ENCODE measurements at places on chromosomes 2 and 18.

DNA sequence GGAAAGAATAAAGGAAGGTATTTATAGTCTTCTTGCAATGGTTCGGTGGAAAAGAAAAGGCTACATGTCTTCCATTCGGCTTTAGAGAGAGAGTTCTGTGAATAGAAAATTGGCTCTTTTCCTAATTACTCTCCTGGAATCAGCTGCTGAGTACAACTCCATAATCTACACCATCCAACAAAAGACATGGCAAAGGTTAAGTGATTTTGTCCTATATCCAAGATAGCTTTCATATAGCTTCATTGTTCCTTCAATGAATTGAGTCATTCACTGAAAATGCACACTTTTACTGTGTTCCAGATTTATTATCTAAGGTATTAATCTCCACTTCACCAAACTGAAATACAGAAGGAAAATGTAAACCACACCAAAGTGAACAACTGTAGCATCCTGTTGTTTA is 514.5 kb downstream of the LRRTM4 start:
- no peak for DNase-seq

GRCh38 chr2:241561832-241562231 is 3.3 kb downstream of the BOK start:
- DNase-seq: no peak

- no peak for DNase-seq
Measured at GRCh38 chr2:36859366-36859792, 107.0 kb downstream of the STRN start.

- no peak for DNase-seq
Measured at GRCh38 chr18:7584646-7585275, 17.6 kb downstream of the PTPRM start.

- no peak for DNase-seq
Measured at GRCh38 chr2:74493546-74493945, 5.9 kb downstream of the LBX2 start.

Data from CD4-positive, alpha-beta T cell treated with Interleukin-17A for 1 hour (primary cell).